ENCODE measurements at places on chromosomes 1 and 21.

- no peak for DNase-seq
Measured at GRCh38 chr1:207990455-207990854, 79.5 kb upstream of the CD34 start.

GRCh38 chr1:204971517-204972336 lies 71.3 kb upstream of the CNTN2 start:
- DNase-seq: no peak

GRCh38 chr1:117147341-117147831 lies 25.8 kb upstream of the TRIM45 start:
- no peak for DNase-seq

DNA sequence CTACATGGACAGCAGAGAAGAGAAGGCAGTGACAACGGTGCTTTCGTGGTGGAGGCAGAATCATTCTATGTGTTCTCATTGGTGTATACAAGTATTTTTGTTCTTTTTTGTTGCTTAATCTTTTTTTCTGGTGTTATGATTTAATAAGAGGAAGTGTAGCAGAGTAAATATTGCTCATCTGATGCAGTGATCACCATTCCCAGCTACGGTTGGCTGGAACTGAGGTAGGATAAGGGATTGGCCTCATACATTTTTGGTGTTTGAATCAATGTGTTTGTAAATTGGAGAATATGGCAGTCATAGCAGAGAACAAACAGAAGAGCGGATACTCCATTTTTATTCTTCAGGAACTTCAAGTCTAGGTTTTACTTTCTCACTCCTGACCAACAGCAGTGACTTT lies 76.6 kb downstream of the UBE2U start:
- no peak for DNase-seq

DNA sequence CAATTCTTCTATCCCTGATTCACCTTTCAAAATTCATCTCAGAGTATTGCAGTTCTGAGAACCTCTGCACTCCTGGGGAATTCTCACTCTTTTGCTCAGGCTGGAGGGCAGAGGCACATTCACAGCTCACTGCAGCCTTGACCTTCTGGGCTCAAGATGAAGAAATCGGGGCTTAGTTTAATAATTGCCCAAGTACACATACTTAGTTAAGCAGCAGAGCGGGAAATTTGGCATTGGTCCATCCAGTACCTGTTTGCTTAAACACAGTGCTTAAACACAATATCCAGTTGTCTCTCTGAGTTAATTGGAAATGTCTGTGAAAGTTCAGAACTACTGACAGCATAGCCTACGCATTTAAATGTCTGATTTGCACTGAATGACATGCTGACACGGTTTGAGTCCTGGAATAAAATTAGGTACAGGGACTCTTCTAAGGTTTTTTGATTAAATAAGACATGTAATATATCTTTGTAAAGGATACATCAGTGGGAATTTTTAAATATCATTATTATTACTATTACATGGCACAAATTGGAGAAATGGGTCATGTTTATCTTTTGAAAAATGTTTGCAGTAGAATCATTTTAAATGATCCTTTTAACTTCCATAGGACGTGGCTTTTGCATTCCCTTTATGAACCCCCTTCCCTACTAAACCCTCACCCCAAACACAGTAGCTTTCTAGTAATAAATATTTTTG lies 337.4 kb downstream of the SRGAP2C start:
- DNase-seq: no peak

GRCh38 chr1:221240690-221241089 lies 361.4 kb downstream of the HLX start:
- no peak for DNase-seq

DNA sequence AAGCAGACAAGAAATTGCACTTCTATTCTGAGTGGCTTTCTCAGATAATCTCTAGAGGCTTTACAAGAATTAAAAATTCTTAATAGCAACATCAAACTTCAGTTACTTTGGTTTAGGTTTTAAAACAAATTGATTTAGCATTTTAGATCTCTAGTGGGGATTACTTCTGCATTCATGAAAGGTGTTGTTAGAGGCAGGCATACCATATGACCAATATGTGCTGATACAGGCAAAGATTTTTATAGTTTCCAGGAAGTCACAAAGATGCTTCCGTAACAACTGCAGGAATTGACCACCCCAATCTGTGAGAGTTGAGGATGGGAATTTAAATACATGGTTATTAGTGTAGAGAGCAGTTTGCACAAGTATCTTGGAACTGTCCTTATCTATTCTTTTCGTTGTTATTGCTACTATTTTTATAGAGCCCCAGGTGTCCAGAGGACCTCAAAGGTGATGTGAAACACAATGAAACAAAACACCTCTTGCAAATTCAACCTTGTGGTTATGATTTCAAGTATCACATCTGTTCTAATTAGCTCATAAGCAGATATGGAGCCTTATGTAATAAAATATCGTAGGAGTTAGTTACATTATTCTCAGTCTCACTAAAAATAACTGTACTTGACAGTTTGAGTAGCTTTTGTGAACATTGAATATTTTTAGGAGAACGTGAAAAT lies 512.7 kb upstream of the ADGRL4 start:
- no peak for DNase-seq

DNA sequence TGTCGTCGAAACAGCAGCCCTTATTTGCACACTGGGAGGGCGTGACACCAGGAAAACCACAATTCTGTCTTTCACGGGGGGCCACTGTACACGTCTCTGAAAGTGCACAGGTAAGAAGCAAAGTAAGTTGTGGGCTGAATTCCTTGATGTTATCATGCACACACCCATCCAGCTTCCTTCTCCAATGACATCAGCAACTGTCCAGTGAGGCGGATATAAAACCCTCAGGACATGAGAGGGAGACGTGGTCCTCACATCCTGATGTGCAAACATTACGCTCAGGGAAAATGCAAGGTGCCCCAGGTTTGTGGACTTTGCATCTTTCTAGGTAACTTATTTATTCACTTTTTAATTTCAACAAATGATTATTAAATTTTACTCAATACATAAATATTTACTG lies 3.0 kb downstream of the TFF1 start:
- no peak for DNase-seq

DNA sequence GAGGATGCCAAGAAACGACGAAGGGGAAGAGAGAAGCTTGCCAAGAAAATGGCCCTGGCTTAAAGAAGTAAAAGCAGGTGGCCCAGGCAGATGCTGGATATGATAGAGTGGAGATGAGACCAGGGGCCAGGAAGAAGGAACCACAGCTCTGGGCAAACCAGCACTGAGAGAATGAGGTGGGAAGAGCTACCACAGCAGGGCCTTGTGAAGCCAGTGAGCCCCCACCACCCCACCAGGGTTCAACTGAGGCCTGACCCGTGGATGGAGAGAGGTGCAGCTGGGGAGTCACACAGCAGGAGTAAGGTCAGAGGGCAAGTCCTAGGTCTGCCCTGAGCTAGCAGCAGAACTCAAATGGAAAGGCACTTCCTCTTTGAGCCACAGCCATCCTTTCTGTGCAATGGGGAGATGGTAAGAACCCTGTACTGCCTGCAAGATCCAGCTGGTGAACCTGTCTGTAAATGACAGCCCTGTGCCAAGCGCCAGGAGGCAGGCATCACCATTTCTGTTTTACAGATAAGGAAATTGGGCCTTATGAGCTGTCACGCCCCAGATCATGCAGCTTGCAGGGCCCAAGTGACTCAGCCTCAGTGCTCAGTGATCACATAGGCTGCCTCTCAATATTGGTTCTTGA lies 8.5 kb downstream of the SH3BGRL3 start:
- DNase-seq: no peak

DNA sequence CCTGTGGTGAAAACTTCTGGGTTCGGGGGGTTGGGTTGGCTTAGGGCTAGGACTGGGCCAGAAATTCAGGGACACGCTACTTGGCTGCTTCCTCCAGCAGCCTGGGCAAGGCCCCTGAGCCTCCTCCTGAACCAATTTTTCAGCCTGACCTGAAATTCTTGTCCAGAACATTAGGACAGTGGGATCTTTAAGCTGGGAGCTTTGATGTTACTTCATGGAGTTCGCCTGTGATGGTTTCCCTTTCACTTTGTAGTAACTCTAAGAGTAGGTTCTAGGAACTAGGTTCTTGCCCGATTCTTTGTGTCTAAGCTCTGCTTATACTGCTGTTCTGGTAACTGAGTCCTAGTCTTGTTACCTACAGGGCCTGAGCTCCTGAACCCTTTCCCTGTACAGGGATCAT lies 75.3 kb downstream of the S1PR1 start:
- DNase-seq: no peak

GRCh38 chr1:15288173-15288926 lies 41.3 kb downstream of the FHAD1 start:
- no peak for DNase-seq

Measured in stimulated activated CD8-positive, alpha-beta memory T cell treated with anti-CD3 and anti-CD28 coated beads, Interleukin-15, amount 100 ng/mL, for 24 hours (primary cell).